Smooth muscle cell of bladder (primary cell): ENCODE measurements at places on chromosomes 5 and 9. TPM values are rescaled to one million over a fixed set of nuclear protein-coding genes. Genes with fewer than 3 reads are reported as not detected.

Gene MLANA
- total RNA-seq, result not detected in 2 replicates

Gene ISL1
- total RNA-seq, result 0.14 TPM in 1 of 2 replicates, not detected in the other

Gene C6
- total RNA-seq, result 0.14 and 0.28 TPM in 2 replicates

Gene PTTG1
- total RNA-seq, result 47.0 and 62.2 TPM in 2 replicates
